ENCODE measurements at places on chromosomes 2 and 18. TPM values are rescaled to one million over a fixed set of nuclear protein-coding genes. Genes with fewer than 3 reads are reported as not detected.

PRPF40A gene
- 118 TPM for total RNA-seq

TRMT61B gene
- total RNA-seq = 17.0 TPM

CTAGE1 gene
- total RNA-seq = not detected

KIF1A gene
- 280 TPM for total RNA-seq

BOK gene
- 35.0 TPM for total RNA-seq

MAP3K19 gene
- total RNA-seq = not detected

FAM237A gene
- not detected for total RNA-seq

CNTNAP5 gene
- not detected for total RNA-seq

FBXO15 gene
- 1.5 TPM for total RNA-seq

DSC3 gene
- total RNA-seq = 9.8 TPM

IL36A gene
- not detected for total RNA-seq

SLC16A14 gene
- 3.7 TPM for total RNA-seq

All from Calu3 (cell line).